ENCODE measurements at places on chromosomes 6 and 20.

- no peak for DNase-seq
These were observed 132.7 kb upstream of the TMEM170B start for GRCh38 chr6:11404838-11405237.

DNA sequence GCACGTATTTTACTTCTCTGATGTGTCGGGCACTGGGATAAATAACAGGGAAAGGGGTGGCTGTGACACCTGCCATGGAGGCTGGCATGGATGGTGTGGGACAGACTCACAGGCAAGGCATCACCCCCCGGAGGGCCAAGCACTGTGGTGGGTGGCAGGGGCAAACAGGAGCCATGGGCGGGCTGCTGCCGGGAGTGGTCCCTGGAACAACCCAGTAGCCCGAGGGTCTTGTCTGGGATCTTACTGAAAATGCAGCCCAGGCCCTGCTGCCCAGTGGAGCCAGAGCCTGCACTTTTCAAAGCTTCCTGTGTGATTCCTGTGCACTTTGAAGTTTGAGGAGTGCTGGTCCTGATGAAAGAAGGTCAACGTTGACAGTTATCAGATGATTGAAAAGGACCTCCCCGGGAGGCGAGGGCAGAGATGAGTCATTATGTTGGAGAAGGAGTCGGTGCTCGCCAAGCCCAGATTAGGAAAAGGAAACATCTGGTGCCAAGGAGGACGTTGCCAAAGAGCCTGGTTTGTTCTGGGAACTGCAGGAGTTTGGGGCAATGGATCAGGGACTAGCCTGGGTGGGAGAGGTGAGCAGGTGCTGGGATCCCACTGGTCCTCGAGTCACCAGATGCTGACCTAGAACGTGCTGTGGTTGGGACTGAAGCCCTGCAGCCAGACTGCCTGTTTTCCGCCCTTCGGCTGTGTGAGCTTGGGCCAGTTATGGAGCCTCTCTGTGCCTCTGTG lies 130.0 kb upstream of the GGTLC1 start:
- DNase-seq, result peak; percentile 12

- no peak for DNase-seq
These were observed 12.1 kb upstream of the MICAL1 start for GRCh38 chr6:109467696-109468095.

DNA sequence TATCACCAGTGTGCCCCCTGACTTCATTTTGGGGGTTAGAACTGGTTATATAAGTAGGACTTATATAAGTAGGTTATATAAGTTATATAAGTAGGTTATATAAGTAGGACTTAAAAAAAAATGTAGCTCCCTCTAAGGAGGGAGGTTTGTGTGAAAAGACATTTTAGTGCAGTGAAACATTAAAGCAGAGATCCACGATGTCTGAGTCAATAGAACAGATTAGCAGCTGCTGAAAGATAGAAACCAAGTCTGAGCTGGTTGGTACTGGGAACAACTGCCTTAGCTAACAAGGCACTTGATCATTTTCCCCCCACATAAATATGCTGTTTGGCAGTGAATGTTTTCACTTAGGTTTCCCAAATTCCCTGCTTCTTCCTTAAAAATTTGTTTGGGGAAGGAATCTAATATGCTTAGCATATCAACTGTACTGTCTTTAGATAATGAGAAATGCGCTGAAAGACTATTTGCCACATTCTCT lies 2.1 kb upstream of the RPS12 start:
- peak; percentile 65 for DNase-seq

GRCh38 chr6:85343428-85343827 lies 106.5 kb upstream of the NT5E start:
- no peak for DNase-seq

DNA sequence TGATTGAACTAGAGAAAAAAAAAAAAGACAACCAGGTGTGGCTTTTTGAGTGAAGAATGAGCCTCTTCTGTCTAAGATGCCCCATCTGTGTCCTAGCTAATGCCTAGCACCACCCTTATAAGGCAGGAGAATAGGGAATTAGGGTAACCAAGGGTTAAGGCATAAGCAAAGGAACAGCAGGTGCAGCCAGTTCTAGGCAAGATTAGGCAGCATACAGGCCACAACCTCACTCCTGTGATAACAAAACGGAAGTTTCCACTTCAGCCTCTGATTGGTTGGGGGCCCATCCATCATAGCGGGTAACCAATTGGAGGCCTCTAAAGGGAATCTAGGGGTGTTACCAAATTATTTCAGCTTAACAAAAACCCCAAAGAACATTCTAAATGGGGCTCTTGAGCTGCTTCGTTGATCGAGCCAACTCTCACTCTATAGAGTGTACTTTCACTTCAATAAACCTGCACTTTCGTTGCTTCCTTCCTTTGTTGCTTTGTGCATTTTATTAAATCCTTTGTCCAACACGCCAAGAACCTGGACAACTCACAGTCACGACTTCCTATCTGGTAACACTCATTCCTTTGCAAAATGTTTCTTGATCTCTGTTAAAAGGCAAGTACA lies 61.9 kb upstream of the TAGAP start:
- DNase-seq, result peak; percentile 55

GRCh38 chr20:50737352-50737751 lies 6.0 kb downstream of the PARD6B start:
- no peak for DNase-seq

DNA sequence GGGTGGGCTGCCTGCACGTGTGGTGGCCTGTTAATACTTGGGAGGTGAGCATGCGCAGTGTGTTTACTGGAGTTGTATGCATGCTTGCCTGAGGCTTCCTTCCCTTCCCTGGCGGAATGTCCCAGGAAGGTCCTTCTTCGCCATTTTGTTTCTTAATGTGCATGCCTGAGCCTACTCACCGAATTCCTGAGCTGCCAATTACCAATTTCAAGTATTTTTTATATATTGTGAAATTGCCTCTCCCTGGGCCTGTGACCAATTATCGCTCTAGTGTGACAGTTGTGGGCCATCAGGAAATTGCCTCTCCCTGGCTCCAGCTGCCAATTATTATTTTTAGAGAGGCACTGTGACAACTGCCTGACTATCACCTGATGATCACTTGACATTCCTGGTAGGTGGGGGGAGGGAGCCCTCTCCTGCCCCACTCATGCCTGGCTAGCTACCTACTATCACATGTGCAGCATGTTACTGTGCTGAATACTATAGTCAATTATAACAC lies 70.0 kb downstream of the FAM50B start:
- no peak for DNase-seq

GRCh38 chr6:159682295-159682694 lies 10.7 kb downstream of the SOD2 start:
- no peak for DNase-seq

DNA sequence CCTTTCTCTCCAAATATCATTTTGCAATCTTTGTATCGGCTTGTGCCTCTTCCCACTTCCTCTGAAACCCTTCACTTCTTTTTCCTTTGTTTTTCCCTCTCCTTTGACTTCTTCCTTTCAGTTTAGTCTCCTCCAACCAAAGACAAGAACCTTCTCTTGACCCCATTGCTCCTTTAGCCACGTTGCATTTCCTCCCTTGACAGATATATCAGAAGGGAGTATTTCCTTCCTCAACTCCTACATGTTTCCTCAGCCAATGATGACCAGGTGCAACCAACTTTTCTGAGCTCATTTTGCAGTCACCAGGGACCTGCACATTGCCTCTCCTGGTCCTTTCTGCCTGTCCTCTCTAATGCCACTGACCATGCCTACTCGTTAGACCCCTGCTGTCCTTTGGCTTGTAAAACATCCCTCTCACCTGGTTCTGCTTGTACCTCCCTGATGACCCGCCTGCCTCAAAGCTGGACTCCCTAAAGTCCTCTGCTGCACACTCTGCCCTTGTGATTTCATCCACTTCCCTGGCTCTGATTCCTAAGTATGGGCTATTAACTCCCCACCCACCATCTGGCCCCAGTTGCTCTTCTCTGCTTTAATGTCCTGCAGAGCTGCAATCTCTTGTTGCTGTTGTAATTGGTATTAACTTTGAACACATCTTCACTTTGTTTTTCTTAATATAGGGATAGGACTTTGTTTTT lies 27.4 kb downstream of the SLC22A16 start:
- DNase-seq, result no peak

DNA sequence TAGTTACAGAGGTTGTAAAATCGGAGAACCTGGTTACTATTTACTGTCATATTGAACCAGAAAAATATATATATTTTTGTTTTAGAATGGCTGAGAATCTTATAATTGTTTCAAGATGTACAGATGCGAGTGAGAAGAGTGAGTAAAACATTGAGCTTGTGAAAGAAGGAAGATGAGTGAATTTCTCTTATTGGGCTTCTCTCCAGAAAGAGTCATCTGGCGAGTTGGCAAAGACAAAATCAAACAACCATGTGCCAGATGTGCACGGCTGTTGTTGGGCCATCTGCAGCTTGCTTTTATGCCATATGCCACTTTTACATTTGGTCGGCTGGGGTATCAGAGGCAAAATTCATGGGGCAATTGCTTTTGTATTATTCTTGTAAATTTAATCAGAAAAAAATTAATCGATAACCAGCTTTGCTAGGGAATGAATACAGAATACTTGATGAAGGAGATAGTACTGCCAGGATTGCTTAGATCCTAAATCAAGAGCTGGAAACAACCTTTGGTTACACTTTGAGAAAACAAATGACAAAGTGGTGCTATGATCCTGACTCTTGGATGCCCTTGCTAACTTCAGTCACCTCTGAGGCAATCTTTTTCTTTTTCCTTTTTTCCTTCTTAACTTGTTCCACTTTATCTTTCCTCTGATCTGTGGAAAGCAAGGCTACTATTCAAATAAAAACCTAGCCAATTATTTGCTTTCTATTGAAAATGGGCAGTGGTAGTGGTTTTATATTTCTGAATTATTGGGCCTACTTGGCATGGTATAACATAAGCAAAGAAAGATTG lies 97.1 kb upstream of the GRIK2 start:
- DNase-seq, result peak; percentile 96

GRCh38 chr6:68013780-68014515 lies 621.1 kb upstream of the ADGRB3 start:
- peak; percentile 12 for DNase-seq

- no peak for DNase-seq
These were observed 131.1 kb downstream of the OPRM1 start for GRCh38 chr6:154170106-154170505.

- no peak for DNase-seq
These were observed 64.7 kb upstream of the HS3ST5 start for GRCh38 chr6:114407426-114408035.

DNA sequence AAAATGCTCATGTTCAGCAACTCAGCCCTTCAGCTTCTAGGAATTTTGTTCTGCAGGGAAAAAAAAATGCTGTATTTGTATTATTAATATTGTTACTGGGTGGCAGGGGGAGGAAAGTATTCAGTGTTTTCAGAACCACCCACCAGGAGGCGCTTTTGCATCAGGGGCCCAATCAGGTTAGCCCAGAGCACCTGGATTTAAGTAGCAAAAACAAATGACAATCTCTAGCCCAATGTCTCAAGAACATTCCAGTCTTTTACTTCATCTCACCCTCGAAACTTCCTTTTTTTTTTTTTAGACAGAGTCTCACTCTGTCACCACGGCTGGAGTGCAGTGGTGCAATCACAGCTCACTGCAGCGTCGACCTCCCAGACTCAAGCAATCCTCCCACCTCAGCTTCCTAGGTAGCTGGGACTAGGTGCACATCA lies 635 bp upstream of the C20orf203 start:
- DNase-seq, result peak; percentile 60

- peak; percentile 93 for DNase-seq
These were observed 116.3 kb downstream of the OR2B2 start for GRCh38 chr6:27795697-27796494.

- peak; percentile 90 for DNase-seq
These were observed 91.3 kb upstream of the SHLD1 start for GRCh38 chr20:5658912-5659345.

DNA sequence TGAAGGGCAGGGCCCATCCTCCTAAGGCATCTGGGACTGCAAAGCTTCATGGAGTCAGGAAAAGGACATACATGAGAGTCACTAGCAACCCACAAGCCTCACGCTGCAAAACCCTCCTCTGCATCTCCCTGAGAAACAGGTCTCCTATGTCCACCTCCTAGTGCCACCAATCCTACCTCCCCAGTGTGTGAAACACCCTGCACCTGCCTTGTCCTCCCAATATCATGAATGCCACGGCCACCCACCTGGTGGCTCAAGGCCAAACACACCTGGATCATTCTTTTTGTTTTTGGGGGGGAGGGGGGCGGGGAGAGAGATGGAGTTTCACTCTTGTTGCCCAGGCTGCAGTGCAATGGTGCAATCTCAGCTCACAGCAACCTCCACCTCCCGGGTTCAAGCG lies 90.5 kb downstream of the ZMYND8 start:
- no peak for DNase-seq

- no peak for DNase-seq
These were observed 18.8 kb downstream of the REV3L start for GRCh38 chr6:111464184-111464583.

- no peak for DNase-seq
These were observed 1144.8 kb downstream of the EPHA7 start for GRCh38 chr6:92274588-92274987.

DNA sequence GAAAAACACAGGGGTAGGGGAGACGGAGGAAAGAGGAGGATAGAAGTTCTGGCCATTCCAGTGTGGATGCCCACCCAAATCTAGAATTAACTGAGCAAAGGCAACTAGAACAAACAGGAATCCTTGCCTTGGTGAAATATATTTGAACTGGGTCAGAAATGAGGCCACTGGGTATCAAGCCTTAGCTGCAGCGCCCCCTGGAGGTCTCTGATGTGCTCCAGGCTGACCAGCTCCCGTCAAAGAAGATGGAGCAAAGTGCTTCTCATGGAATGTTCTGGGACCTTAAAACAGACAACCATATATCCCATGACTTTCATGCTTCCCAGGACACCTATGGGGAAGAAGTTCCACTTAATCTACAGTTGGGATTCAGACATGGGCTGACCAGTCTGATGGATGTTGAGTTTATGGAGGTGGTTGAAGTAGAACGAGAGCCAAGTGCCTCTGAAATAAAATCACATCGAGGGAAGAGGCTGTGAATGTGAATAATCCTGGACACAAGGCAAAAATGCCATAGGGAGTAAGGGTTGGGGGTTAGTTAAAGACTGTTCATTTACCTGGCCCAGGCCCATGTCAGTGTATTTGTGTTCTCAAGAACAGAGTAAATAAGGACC lies 50.4 kb downstream of the HLA-DPB1 start:
- peak; percentile 53 for DNase-seq

DNA sequence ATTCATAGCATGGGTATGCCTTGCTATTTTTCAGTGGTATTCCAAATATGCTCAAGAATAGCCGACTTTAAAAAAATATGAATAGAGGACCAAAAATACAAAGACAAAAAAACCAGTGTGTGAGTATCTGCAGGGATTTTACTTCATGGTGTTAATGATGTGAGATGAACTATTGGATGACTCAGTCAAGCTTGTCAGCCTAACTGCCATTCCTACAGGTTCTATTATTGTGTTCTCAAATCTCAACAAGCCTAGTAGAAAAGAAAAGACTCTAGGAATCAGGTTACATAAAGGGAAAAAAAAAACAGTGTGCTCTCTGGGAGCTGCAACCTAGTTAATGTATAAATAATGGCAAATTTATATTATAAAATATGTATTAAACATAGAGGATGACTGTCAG lies 588.4 kb upstream of the BTBD3 start:
- DNase-seq, result no peak

- DNase-seq, result no peak
These were observed 238.1 kb upstream of the ARID1B start for GRCh38 chr6:156538875-156539660.
